ENCODE measurements at places on chromosomes 4 and X. TPM values are rescaled to one million over a fixed set of nuclear protein-coding genes. Genes with fewer than 3 reads are reported as not detected.

The GRIA3 gene
- total RNA-seq = 4.4 TPM

The UGT2A2 gene
- total RNA-seq = not detected

The SHROOM2 gene
- 20.1 TPM for total RNA-seq

The PPARGC1A gene
- 73.4 TPM for total RNA-seq

The ANKRD50 gene
- 47.9 TPM for total RNA-seq

The NAA11 gene
- total RNA-seq = not detected

The CPXCR1 gene
- total RNA-seq = not detected

The S100P gene
- 14.2 TPM for total RNA-seq

The ADGRG4 gene
- total RNA-seq = not detected

The HS3ST1 gene
- total RNA-seq = 4.1 TPM

The GYPE gene
- 2.2 TPM for total RNA-seq

The TRIM75 gene
- total RNA-seq = not detected

The SHOX gene
- total RNA-seq = 0.06 TPM

The PRRG1 gene
- total RNA-seq = 18.2 TPM

The IBSP gene
- not detected for total RNA-seq

The FAM9C gene
- total RNA-seq = 0.06 TPM

The COX7B gene
- total RNA-seq = 238 TPM

The PHKA1 gene
- 6.4 TPM for total RNA-seq

The MAGEB10 gene
- total RNA-seq = not detected

The NXF2 gene
- total RNA-seq = not detected

The AMTN gene
- total RNA-seq = not detected

The DGKK gene
- 3.2 TPM for total RNA-seq

The GUCY2F gene
- total RNA-seq = not detected

The STPG2 gene
- 1.4 TPM for total RNA-seq

The RUFY3 gene
- 96.9 TPM for total RNA-seq

The PAGE2B gene
- total RNA-seq = 0.70 TPM

The C4orf36 gene
- 1.3 TPM for total RNA-seq

The VEGFC gene
- total RNA-seq = 9.3 TPM

The CXCL11 gene
- not detected for total RNA-seq

The CCNA2 gene
- 19.9 TPM for total RNA-seq

The ETNPPL gene
- total RNA-seq = not detected
